ENCODE measurements at places on chromosomes 11 and 22. TPM values are rescaled to one million over a fixed set of nuclear protein-coding genes. Genes with fewer than 3 reads are reported as not detected.

- DNase-seq, result peak; percentile 45
Measured at GRCh38 chr11:120784566-120785251, 239.2 kb upstream of the TBCEL start.

GRCh38 chr22:38554281-38554680 is 15.7 kb downstream of the DMC1 start:
- DNase-seq, result no peak

DNA sequence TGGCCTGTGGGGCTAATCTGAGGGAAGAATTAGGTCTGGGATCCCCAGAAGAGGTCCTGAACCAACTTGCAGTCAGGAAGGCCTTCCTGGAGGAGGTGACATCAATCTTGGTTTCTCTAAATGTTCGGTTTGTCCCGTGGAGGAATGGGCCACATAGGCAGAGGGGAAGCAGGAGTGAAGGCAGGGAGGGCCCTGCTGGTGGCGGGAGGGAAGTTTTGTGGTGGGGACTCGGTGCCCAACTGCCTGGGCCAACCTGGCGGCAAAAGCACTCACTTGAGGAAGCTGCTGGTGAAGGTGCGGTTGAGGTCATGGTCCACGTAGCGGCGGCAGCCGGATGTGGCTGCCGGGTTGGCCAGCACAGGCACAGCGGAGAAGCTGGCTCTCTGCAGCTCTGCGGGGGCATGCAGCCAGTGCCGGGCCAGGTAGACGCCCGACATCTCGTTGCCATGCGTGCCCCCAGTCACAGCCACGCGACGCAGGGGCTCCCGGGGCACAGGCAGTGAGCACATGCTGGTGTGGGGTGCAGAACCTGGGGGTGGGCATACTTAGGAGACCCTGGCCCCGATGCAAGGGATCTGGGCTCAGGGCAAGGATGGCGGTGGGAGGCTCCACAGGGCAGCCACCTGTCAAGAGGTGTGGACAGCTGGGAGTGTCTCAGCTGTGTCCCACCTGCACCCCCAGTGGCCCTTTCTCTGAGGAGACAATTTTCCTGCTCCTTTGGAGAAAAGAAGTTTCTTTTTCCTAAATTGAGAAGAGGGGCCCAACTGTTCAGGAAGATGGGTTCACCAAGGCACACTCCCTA is 3.8 kb downstream of the ACY3 start:
- no peak for DNase-seq

Gene ISX
- not detected for total RNA-seq

GRCh38 chr11:1532014-1532586 is 40.0 kb downstream of the DUSP8 start:
- no peak for DNase-seq

- DNase-seq, result no peak
Measured at GRCh38 chr11:95245038-95245437, 14.0 kb upstream of the SESN3 start.

DNA sequence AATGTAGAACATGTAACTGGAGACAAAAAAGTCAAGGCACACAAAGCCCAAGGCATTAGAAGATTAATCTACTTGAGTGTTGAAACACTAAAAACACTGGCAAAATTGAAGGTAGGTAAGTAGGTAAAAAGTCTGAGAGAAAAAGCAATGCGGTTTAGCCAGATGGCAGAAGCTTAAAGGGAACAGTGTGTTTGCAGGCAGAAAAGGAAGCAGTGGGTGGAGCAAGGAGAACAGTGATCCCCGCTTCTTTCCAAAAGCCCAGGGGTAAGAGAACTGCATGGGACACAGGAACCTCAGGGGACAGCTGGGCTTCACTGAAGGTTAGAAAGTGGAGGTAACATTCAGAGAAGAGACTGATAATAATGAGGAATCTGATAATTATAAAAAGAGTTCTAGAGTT is 16.0 kb downstream of the MRE11 start:
- DNase-seq, result no peak

DNA sequence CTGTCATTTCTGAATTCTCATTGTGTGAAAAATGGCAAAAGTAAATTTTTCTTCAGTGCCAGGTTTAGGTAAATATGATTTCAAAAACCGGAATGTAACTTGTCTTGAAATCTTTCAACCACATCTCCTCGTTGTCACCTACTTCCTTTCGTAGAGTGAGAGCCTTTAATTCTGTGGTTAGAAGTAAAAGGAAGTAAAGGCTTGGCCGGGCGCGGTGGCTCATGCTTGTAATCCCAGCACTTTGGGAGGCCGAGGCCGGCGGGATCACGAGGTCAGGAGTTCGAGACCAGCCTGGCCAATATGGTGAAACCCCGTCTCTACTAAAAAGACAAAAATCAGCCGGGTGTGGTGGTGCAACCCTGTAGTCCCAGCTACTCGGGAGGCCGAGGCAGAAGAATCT is 29.8 kb downstream of the SGSM3 start:
- DNase-seq, result no peak

DNA sequence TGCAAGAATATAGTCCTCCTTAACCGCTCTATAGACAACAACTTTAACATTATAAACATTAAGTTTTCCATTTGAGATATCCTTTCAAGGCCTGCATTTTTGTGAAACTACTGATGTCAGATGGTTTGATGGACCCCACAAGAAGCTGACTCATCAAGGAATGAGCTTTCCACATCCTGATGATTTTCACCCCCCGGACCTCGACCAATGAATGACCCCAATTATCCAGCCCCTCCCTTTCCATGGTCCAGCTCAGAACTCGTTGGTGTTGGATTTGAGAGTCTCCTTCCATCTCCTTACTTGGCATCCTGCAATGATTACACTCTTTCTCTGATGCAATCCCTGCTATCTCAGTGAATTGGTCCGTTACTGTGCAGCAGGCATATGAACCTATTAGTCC is 31.8 kb upstream of the GUCY1A2 start:
- no peak for DNase-seq

Gene MUS81
- 46.9 TPM for total RNA-seq

DNA sequence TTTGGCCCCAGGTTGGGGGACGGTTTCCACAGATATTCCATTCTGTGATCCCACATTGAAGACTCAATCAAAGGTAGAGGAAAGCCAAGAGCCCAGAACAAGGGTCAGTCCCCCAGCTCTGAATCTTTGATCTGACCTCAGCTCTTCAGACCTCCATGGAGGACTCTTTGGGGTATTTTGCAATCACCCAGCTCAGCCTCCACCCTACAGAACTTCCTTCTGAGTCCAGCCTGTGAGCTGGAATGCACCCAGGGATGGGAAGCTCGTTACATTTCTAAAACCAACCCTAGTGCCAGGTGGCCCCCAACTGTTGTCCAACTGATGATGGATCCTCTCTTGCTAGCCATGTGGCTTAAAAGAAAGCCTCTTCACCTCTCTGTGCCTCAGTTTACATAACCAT is 335.3 kb downstream of the MN1 start:
- DNase-seq, result no peak

DNA sequence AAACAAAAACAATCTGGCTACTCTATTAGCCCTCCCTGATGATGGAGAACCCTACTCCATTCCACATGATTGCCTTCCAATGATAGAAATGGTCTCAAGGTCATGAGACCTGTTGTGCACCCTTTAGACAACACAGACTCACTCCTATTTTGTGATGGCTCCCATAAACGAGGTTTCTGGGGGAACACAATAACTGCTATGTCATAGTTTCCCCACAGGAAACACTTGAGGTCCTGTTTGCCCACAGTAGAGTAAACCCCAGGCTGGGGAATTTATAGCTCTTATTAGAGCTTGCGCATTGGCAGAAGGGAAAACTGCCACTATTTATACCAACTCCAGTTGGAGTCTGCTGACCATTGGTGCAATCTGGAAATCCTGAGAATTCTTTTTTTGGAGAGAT is 28.7 kb downstream of the MIF start:
- DNase-seq, result no peak

- no peak for DNase-seq
Measured at GRCh38 chr11:78227921-78228320, 39.2 kb downstream of the USP35 start.

DNA sequence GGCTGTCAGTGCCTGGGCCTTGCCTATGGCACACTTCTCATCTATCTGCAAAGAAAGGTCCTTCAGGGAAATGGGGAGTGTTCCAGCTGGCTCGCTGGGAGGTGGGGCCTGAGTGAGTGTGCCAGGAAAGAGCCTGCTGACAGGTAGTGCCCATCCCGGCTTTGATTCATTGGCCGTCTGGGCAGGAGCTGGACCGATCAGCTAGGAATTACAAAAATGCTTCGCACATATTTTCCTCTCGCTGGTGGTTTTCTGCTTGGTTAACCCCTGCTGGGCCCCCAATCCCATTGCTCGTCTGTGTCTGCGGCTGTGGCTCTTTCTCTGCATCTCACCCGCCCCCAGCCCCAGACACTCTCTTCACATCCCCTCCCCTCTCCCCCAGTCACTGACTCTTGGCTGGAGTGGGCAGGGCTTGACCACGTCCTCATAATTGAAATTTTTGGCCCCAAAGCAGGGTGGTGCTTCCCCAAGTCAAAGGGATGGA is 10.8 kb downstream of the LIF start:
- DNase-seq, result no peak

GRCh38 chr11:27525824-27526516 is 19.4 kb upstream of the LIN7C start:
- no peak for DNase-seq

DNA sequence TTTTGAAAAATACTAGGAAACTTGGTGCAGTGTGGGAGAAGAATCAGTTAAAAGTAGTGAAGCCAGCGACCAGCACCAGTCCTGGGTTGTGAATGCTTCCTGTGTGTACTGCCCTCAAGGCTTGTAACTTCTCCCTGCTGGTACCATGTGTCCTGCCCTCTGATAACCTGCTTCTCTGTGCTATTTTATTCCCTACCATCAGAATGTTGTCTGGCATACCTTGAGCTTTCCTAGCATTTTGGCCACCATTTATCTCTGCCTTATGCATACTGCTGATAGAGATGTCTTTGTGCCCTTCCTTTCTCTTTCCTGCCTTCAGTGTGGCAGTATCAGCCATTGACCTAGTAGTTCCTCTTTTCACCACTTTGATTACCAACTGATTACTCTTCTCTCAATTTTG is 2.0 kb downstream of the GTF2H1 start:
- no peak for DNase-seq

GRCh38 chr22:34902335-34902734 is 163.6 kb upstream of the ISX start:
- DNase-seq, result no peak

Gene SYT9
- not detected for total RNA-seq

- no peak for DNase-seq
Measured at GRCh38 chr11:46537121-46537520, 56.7 kb downstream of the AMBRA1 start.

Gene INS
- 1.5 TPM for total RNA-seq

- DNase-seq, result no peak
Measured at GRCh38 chr11:80562523-80563125, 1121.8 kb upstream of the TENM4 start.

- no peak for DNase-seq
Measured at GRCh38 chr11:64347193-64347867, 7.3 kb downstream of the CCDC88B start.

Gene APOA1
- total RNA-seq, result 7.0 TPM

Gene ASPHD2
- total RNA-seq, result 1.2 TPM

Gene OR5B21
- total RNA-seq, result not detected

Data from sciatic nerve (tissue), 2 donors.